Vagina (tissue), 2 donors: ENCODE measurements at places on chromosomes 16 and 17. TPM values are rescaled to one million over a fixed set of nuclear protein-coding genes. Genes with fewer than 3 reads are reported as not detected.

TBC1D3C gene
- total RNA-seq, result not detected

- no peak for DNase-seq
Measured at GRCh38 chr16:11729787-11730186, 12.9 kb downstream of the TXNDC11 start.

GRCh38 chr16:30731411-30731810 is 16.8 kb upstream of the PHKG2 start:
- no peak for DNase-seq

DNA sequence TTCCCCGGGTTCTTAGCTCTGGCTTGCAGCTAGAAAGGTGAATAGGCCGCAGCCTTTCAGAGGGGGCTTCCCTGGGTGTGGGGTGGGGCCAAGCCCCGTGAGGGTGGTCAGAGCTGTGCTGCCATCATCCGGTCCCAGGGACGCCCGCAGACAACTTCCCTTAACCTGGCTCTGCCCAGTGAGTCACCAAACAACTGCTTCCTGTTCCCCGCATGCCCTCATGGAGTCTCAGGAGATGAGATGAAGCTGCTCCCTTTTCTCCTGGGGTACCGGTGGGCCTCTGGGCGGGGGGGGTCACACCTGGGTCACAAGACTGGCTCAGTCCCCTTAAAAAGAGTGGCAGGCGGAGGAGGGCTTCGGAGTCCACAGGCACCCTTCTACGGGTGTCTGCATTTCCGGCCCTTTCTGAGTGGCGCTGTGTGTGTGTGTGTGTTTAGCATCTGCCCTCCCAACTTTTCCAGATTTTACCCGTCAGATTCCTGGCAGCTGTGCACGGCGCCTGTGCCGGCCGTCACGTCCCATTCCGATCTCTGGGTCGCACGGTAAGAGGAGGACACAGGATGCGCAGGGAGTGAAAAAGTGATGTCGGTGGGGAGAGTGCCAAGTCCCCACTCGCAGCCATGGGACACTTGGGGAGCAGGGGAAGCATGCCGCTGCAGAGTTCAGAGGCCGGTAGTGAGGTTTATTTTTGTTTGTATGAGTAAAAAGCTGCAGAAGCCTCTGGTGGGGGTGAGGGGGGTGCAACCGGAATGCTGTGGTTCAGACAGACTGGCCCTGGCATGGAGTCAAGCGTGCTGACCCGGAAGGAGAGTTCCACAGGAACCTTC is 16.8 kb downstream of the HIC1 start:
- DNase-seq, result no peak

TNFRSF17 gene
- total RNA-seq, result not detected

GRCh38 chr16:78432451-78432850 is 333.0 kb downstream of the WWOX start:
- DNase-seq, result no peak

DNA sequence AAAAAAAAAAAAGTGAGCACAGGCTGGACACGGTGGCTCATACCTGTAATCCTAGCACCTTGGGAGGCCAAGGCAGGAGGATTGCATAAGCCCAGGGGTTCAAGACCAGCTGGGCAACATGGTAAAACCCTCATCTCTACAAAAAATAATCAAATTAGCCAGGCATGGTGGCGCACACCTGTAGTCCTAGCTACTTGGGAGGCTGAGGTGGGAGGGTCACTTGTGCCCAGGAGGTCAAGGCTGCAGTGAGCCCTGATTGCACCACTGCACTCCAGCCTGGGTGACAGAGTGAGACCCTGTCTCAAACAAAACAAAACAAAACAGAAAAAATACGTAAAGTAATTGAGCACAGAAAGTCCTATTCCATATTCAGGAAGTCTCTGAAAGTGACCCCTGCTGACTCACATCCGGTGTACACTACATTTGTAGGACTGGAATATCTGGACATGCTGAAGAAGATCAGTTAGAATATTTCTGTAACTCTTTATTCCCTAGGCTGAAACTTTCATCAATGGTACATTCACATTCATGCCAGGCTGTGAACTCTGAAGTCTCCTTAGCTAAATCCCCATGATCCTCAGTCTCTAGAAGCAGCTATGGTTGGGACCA is 66.0 kb upstream of the HAS3 start:
- no peak for DNase-seq

DNA sequence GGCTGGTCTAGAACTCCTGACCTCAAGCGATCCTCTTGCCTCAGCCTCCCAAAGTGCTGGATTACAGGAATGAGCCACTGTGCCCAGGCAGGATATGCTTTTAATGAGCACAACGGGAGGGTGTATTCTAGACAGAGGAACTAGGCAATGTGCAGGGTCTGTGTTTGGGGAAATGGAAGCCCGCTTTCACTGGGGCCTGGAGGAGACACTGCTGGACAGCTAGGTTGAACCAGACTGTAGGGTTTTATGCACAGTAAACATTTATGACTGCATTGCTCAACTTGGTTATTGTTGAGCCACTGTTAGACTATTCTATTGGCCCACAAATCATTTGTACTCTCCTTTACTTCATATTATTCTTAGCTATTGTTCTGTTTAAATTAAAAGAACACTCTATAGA is 10.2 kb upstream of the SIAH1 start:
- DNase-seq, result no peak

- DNase-seq, result no peak
Measured at GRCh38 chr16:81487301-81487720, 42.7 kb downstream of the CMIP start.

SALL1 gene
- 6.9 TPM for total RNA-seq

DNA sequence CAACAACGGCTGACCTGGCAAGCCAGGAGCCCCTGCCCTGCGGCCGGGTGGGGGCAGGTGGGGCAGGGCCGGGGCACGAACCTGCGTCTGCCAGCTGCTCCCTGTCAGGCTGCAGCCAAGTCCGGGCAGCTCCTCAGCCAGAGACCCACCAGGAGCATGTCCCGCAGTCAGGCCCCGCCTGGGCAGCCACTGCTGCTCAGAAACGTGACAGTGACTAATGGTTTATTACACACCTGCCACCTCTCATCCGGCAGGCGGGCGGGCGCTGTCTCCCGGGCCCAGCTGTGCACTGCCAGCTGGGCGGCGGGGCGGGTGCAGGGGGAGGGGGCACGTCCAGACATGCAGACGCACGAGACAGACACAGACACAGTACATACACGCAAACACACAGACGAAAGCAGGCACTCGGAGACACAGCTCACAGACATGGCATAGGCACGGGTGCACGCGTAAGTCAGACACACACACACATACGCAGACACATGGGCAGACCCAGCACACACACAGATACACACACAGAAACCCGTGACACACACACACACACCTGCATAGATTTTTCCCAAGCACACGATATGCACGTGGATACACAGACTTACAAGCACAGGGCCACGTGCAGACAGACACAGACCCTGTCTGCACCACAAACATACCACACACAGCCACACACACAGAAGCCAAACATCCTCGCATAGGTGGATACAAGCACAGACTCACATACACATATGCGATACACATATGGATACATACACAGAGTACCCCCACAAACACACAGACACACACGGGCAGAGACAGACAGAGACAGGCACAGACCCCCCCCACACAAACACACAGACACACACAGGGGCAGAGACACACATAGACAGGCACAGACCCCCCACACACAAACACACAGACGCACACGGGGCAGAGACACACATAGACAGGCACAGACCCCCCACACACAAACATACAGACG is 248.3 kb upstream of the CIBAR2 start:
- no peak for DNase-seq

DNA sequence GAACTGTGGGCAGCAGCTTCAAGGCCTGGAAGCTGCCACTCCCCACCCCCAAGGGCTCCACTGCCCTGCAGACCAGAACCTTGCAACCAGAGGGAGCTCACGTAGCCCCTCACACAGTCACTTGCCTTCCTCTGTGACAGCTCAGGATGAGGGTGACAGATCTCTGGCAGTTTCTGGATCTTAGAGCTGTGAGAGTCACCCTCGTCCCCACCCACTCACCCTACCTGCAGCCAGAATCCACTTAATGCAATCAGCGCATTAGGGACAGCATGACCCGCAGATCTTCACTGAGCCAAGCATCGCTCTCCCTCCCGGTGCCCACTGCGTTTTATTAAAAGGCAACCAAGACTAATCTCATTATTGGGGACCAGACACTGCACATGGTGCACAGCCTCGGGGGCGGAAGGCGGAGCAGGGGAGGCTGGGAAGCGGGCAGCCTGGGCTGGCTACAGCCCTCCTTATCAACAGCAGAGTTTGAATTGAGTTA is 3.5 kb downstream of the CYB561 start:
- DNase-seq, result no peak

DNA sequence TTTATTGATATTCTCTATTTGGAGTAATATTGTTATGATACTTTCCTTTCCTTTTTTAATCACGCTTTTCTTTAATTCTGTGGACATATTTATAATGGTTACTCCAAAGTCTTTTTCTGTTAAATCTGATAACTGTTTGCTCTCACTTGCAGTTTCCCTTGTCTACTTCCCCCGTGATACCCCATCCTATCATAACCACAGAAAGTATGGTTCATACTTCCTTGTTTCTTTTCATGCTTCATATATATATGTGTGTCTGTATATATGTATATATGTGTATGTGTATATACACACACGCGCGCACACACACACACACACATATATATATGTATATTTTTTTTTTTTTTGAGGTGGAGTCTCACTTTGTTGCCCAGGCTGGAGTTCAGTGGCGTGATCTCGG is 23.5 kb downstream of the SPECC1 start:
- no peak for DNase-seq

FZD2 gene
- 7.6 TPM for total RNA-seq

- DNase-seq, result no peak
Measured at GRCh38 chr17:16428098-16428882, 12.9 kb downstream of the TRPV2 start.

DNA sequence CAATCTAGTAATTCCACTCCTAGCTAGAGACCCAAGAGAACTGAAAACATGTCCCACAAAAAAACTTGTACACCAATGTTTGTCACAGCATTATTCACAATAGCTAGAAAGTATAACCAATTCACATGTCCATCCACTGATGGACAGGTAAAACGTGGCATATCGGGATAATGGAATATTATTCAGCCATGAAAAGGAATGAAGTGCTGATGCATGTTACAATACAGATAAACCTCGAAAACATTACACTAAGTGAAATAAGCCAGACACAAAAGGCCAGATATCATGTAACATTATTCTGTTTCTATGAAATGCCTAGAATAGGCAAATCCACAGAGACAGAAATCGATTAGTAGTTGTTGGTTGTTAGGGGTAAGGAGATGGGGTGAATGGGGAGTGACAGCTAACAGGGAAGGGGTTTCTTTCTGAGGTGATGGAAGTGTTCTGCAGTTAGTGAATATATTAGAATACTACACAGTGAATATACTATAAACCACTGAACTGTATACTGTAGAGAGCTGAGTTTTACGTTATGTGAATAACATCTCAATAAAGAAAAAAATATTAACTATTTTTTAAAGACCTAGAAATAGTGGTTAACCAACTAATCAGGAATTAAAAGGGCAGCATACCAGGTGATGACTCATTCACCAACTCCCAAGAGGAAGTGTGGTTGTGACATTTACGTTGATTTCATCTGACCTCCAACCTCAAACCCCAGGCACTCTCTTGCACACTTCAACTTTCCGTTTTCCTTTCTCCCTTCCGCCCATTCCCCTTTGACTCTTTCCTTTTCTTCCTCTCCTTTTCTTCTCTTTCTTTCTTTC is 48.6 kb downstream of the GAS7 start:
- no peak for DNase-seq

PPP1R27 gene
- total RNA-seq, result not detected

DNA sequence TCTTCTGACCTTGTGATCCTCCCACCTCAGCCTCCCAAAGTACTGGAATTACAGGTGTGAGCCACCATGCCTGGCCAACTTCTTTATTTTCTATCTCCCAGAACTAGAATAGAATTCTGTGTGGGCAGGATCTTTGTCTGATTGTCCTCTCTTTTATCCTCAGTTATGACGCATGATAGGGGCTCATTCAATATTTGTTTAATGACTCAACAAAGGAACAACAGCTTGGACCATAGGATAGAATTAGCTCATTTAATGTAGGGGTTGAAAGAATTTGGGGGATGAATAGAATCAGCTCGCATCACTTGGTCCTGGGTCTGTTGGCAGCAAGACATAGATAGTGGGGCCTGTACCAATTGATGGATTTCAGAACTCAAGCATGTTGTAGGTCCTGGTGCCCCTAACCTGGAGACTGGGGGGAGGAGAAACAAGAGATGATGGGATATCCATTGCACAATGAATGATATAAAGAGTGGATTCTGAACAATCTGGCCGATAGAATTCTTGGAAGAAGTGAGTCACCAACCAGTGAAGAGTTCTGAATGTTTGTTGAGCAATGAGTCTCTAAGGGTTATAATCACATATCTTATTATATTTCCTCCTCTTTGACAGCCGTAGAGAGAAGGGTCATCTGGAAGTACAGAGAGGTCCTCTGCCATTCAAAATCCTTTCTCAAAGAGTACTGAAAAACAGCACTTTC is 250.2 kb downstream of the HS3ST4 start:
- DNase-seq, result no peak

SRCIN1 gene
- total RNA-seq, result 5.2 TPM

SDR42E1 gene
- 4.2 TPM for total RNA-seq

DNA sequence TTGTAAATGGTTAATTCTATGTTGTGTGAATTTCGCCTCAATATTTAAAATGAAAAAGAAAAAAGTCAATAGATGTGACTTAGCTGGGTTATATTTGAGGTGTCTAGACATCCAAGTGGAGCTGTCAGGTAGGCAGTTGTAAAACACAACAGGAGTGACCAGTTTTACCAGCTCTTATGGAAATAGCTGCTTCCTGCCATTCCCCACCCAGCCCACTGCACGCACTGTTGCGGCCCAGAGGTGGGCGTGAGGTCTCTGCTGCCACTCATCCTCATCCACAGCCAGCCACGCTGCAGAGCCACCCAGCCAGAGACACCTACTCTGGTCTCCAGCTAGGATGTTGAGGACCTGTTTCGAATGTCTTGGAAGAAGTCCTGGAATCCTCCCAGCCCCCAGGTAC is 3.4 kb upstream of the CARD14 start:
- DNase-seq, result no peak

- no peak for DNase-seq
Measured at GRCh38 chr16:72371307-72372086, 199.5 kb upstream of the PMFBP1 start.

GRCh38 chr16:85384833-85385462 is 228.2 kb upstream of the GSE1 start:
- DNase-seq, result no peak

HOXB4 gene
- total RNA-seq, result 1.5 TPM

GRCh38 chr17:71666047-71666446 is 454.8 kb upstream of the SOX9 start:
- no peak for DNase-seq

DNA sequence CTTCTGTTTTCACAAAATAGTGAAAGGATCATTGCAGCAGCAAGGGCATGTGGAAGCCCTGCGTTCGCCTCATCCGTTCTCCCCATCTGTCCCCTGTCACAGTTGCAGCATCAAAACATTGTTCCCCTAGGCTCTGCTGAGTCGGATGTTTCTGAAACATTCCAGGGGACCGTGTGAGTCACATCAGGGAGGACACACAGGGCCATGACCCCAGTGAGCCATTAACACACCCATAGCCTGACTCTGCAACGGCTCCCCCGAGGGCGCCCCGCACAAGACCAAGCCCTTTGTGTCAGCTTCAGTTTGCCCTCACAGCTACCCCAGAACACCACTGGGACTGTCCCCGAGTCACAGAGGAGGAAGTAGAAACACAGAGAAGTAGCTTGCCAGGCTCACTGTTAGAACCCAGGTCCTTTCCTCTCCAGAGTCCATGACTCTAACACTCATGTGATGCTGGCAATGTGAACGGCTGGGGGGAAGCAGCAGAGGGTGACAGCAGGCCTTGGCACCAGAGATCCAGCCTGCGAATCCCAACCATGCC is 63.3 kb upstream of the HSBP1 start:
- no peak for DNase-seq

- DNase-seq, result no peak
Measured at GRCh38 chr16:77443357-77444146, 8.7 kb upstream of the ADAMTS18 start.

CCDC92B gene
- 0.25 TPM for total RNA-seq
